Small intestine (tissue), 16 donors: ENCODE measurements at places on chromosomes 1 and 21.

GRCh38 chr1:24769656-24770651 is 24.7 kb downstream of the CLIC4 start:
- DNase-seq, result peak; percentile 20

- no peak for DNase-seq
Observed at GRCh38 chr21:42162831-42163510, 56.0 kb upstream of the ABCG1 start.

DNA sequence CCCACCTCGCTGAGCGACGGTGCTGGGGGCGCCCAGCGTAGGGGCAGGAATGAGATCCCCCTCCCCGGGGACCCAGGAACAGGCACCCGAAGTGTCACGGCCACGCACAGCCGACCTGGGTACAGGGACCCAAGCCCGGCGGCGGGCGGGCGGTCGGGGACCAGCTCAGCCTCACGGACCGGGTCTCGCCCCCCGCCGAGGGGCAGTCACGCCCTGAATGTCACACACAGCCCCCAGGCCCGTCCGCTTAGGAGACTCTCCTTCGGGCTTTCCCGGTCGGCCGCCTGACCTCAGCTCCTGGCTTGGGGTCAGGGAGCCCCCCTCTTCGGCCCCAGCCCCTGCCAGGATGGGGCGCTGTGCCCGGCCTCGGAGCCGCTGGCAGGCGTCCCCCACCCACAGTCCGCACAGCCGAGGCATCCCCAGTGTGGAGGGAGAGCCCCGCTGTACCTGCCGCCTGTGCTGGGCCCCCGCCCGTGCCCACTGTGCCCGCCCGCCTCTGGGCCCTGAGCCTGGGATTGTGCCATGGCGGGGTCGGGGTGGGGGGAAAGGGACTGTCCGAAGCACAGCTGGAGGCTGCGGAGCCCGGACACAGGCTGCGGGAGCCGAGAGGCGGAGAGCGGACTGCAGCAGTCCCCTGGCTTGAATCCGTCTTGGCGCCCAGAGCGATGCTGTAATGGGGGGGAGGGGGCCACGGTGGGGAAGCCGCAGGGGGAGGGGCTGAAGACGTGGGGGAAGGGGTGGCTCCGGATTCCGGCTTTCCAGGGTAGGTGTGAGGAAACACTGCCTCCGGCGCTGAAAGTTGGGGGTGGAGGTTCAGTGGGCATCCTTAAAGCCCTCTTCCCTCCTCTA is 627 bp upstream of the DLGAP3 start:
- DNase-seq, result no peak

DNA sequence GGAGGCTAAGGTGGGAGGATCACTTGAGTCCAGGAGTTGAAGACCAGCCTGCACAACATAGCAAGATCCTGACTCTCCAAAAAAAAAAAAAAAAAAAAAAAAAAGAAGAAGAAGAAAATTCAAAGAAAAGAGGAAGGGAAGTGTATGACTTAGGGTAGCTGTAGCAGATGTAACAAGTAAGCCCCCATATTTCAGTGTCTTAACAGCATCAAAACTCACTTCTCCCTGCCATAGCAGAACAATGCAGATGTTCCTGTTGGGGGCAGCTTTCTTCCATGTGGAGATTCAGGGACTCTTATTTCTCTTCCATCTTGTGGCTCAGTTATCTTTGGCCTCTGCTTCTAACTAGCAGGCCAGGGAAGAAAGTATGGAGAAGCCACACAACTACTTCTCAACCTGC is 10.2 kb upstream of the PTGFRN start:
- DNase-seq, result no peak

DNA sequence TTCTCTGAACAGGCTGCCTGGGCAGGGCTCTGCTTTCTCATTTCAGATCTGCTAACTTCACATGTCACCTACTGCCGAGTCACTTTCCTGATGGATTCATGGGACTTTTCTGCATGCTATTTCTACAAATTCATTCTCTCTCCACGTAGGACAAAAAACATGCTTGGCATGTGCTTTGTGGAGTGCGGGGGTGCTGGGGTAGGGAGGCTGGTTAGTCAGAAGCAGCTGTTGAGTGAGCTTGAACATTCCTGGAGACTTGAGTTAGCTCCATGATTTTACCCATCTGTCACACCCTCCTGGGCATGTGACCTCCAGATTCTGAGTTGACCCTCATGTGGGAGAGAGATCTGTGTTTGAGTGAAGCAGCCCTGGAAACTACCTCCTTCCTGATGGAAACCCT is 71.4 kb downstream of the UCK2 start:
- DNase-seq, result no peak
